A673 (cell line): ENCODE measurements at places on chromosomes 4 and X.

GRCh38 chr4:2330091-2331042 is 68.5 kb upstream of the MXD4 start:
- H3K36me3 ChIP-seq = no peaks in the 10 kb centered on the region
- no peaks in the 10 kb centered on the region for H3K27me3 ChIP-seq
- no peaks in the 10 kb centered on the region for H3K4me1 ChIP-seq
- no peak overlapping the region for H3K27ac ChIP-seq

DNA sequence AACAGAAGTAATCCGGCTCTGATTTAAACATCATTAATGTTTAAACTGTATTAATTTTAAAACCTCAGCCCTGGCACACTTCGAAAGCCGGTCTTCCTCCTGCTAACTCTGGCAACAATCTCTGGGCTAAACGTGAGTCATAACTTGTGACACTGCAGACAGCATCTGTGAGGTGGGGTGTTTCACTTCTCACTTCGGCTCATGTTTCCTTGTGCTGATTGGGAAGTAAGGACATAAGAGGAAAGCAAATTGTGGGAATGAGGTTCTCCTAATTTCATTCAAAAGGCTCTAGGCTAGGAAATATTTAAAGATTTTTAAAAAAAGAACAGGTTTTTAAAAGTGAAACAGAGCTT is 139.9 kb upstream of the USP9X start:
- no peaks in the 10 kb centered on the region for H3K27me3 ChIP-seq
- H3K36me3 ChIP-seq = no peaks in the 10 kb centered on the region
- H3K4me1 ChIP-seq = no peaks in the 10 kb centered on the region
- peak; percentile 39 for DNase-seq
- H3K4me3 ChIP-seq = no peak overlapping the region

GRCh38 chrX:130082244-130083106 is 27.8 kb downstream of the ELF4 start:
- no peak overlapping the region for H3K27ac ChIP-seq
- no peaks in the 10 kb centered on the region for H3K4me1 ChIP-seq
- no peaks in the 10 kb centered on the region for H3K27me3 ChIP-seq
- no peak for DNase-seq
- no peaks in the 10 kb centered on the region for H3K36me3 ChIP-seq
- no peak overlapping the region for H3K4me3 ChIP-seq

DNA sequence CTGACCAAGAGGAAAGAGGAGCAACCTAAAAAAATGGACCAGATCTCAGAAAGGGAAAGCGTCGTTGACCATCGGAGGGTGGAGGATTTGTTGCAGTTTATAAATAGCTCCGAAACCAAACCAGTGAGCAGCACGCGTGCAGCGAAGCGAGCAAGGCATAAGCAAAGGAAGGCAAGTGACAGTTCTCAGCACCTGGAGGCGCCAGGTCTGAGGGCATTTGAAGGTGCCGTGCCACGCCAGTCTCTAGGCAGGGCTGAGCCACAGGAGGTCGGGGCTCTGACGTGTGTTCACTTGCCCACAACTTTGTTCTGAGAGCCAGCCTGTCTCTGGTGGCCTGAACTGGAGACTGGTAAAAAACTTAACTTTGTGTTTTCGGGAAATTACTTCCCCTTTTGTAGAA is 59.7 kb downstream of the TNIP2 start:
- H3K4me3 ChIP-seq = no peak overlapping the region
- DNase-seq = no peak
- no peaks in the 10 kb centered on the region for H3K27me3 ChIP-seq
- H3K4me1 ChIP-seq = no peaks in the 10 kb centered on the region

DNA sequence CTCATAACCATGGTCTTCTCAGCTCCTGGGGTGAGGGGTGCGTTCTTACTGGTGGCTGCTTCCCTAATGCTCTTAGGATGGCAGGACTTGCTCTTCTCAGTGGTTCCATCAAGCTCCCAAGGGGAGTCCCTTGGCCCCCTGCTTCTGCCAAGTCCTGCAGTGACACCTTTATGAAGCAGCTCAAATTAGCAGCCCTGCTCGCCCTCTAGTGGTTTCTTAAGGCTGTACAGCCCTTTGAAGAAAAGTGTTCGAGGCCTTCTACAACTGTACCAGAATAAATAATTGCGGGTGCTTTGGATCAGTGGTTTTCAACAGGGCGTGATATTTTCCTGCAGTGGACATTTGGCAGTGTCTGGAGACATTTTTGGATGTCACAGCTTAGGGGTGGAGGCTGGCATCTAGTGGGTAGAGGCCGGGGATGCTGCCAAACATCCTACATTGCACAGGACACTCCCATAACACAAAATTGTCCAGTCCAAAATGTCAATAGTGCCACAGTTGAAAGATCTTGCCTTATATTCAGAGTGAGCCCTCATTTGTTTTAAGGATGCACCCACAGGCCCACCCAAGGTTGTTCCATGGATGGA is 204.7 kb upstream of the S100G start:
- peaks cover 3% of the 10 kb centered on the region for H3K27me3 ChIP-seq
- no peaks in the 10 kb centered on the region for H3K4me1 ChIP-seq
- DNase-seq = peak; percentile 63
- no peak overlapping the region for H3K27ac ChIP-seq
- H3K36me3 ChIP-seq = no peaks in the 10 kb centered on the region

DNA sequence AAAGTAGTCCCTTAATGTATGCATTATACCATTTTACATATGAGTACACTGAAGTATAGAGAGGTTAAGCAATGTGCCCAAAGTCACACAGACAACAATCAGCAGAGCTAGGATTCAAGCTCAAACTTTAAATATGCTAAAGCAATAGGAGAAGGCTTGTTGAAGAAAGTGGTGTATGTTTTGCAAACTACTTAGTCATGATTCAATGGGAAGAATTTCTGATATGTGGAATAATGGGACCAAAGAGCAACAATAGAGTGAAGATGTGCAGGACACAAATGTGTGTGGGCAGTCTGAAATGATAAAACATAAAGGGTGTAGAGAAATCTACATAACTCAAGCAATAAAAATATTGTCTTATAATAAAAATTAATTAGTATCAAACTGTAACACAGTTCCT is 109.0 kb upstream of the ARSJ start:
- no peak overlapping the region for H3K27ac ChIP-seq
- no peaks in the 10 kb centered on the region for H3K4me1 ChIP-seq
- no peaks in the 10 kb centered on the region for H3K36me3 ChIP-seq
- H3K27me3 ChIP-seq = no peaks in the 10 kb centered on the region
- no peak for DNase-seq

GRCh38 chr4:170671171-170671570 is 581.4 kb upstream of the AADAT start:
- no peaks in the 10 kb centered on the region for H3K4me1 ChIP-seq
- no peaks in the 10 kb centered on the region for H3K27me3 ChIP-seq
- H3K4me3 ChIP-seq = no peak overlapping the region
- no peak for DNase-seq
